ENCODE measurements at places on chromosomes 2 and 18.

GRCh38 chr2:28369358-28369757 lies 23.3 kb upstream of the FOSL2 start:
- no peak for DNase-seq

GRCh38 chr18:22856870-22857269 lies 76.3 kb upstream of the RBBP8 start:
- DNase-seq = no peak

GRCh38 chr2:176163672-176164056 lies 6.6 kb downstream of the HOXD3 start:
- DNase-seq = no peak

DNA sequence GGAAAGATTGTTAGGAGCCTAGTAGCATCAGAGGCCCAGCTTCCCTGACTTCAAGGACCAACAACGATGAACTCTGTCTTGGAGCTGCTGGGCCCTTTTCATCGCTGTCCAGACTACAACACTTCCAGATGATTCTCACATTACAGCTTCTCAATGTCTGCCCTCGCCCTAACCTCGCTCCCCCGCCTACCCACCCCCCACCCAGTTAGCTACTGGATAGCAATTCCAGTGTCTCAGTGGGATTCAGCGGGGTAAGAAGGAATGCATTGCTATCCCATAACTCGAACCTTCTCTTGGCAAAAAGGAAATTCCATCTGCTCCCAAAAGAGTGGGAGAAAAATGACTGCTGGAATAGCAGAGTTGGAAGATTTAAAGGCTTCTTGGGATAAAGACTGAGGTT lies 65.0 kb downstream of the RPL37A start:
- no peak for DNase-seq

- no peak for DNase-seq
Measured at GRCh38 chr2:9826208-9826607, 17.1 kb upstream of the TAF1B start.

DNA sequence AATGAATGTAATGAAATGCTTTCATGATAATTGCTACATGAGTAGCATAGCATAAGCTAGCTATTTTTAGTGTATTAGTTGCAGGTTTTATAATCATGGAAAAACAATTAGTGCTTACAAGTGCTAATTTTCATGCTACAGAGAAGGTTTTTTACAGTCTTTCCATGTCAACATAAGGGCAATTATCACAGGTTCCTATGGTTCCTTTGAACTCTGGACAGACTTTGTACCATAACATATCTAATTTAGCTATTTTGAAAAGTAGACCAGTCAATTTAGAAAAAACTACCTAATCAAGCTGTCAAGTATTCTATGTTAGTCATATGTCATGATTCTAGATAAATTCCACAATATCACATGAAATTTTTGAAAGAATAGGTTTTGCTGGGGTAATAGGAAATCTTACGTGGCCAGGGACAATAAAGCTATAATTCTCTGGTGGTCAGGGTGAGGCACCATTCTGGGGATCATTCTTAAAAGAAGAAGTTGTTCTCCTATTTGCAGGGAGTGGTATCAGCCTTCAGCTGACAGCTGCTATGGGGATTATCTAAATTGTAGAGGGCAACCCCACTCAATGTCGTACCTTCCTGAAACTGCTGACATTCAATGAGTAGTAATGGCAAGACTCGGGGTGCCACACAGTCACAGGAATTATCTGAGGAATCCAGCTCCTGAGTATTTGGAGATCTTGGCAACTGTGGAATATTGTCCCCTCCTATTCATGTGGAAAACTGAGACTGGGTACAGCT lies 724.0 kb upstream of the LINC00305 start:
- DNase-seq = no peak

GRCh38 chr18:64720781-64721464 lies 572.0 kb upstream of the LINC00305 start:
- no peak for DNase-seq

DNA sequence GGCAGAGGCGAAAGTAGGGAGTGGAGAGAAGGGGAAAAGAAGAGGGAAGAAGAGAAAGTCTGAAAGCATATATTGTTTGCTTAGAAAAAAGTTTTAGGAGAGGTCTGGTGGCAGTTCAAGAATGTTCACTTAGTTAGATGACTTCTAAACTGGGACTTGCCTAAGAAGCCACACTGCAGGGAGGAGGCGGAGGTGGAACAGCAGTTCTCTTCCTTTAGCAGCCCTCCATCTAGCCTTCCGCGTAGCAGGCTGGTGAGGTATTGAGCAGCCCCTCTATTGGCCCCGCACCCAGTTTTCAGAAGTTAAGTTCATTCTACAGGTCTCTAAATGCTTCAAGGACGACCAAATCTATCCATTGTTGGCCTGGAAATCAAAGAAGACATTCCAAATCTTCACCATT lies 31.9 kb upstream of the WIPF1 start:
- DNase-seq = no peak

DNA sequence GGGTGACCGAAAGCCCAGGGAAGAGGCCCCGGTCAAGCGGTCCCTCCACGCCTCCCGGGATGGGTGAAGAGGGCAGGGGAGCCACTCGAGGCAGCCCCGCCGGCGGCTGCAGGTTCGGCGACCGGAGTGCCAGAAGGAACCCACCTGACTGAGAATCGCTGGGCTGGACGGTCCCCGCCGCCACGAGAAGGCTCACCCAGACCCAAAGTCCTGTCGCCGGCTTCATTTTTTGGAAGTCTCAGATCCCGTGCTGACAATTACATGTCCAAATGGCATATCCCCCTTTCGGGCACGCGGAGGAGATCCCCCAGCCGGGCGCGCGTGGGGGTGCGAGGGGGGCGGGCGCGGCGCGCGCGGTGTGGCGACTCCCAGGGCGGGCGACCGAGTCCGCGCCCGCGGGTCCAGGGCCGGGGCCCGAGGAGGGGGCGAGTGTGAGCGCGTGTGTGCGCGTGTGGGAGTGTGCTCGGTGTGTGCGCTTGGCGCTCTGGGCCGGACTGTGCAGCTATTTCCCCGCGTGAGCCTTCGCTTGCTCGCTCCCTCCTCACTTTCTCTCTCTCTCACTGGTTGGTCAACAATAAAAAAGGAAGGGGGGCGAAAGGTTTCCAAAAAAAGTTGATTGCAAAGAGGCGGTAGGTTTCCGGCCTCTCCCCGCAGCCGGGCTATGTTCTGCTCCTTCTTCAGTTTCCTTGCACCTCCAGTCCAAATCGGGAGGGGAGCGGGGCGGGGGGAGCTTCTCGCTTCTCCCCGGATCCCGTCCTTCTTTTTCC lies at the start of gene ERBB4:
Gene ERBB4, minus strand, starts transcription at position 498 of the 767 bp plus-strand sequence. Its CDS starts 272 bp downstream, at position 226.
- DNase-seq = no peak

DNA sequence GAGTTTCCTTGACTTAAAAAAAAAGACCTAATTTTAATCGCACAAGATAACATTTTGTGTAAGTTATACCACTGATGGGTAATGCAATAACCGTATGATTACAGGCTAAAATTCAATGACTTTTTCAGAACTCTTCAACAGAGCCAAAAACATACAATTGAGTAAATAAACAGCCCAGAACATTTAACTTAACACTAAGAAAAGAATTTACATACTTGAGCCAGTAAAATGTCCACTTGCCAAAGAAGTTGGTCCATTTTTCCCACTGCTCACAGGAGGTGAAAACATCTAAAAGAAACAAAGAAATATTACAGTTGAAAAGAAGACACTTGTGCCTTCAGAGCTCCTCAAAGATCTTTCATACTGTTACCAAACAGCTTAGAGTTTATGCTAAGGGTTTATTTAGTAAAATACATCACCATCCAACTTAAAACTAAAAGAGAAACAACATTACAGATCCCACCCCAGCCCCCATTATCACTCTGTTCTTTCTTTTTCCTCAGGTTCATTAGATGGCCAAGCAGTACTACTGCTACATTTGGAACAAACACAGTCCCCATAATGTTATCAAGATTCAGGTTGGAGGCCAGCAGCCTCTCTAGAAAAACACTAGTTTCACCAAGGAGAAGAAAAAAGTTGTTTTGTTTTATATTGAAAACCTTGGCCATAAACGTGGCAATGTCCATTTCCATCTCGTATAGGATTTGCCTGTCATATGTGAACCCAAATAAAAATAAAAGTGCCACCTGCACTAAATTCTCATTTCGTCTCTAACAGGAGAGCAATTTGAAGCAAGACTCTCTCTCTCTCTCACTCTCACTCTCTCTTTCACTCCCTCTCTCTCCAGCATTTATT lies 2.7 kb downstream of the TCF4 start:
- no peak for DNase-seq

- DNase-seq = no peak
Measured at GRCh38 chr2:171991027-171991426, 8.7 kb upstream of the METAP1D start.

- no peak for DNase-seq
Measured at GRCh38 chr18:22625406-22625805, 207.7 kb upstream of the CTAGE1 start.

DNA sequence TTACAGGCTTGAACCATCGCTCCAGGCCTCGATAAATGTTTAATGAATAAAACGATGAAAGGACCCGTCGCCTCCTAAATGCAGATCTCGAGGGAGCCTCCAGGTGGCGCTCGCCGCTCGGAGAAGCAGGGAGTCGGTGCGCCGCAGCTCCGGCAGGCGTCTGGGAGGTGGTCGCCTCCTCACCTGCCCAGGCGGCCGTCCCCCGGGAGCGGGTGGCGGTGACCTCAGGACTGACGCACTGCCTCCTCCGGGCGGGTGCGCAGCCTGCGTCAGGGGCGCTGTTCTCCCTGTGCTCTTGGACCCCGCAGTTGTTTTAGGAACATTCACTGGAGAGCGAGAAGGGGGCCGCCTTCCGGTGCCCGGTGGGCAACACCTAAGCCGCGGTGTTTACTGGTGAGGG lies 38.6 kb upstream of the POLE4 start:
- DNase-seq = peak; percentile 27

DNA sequence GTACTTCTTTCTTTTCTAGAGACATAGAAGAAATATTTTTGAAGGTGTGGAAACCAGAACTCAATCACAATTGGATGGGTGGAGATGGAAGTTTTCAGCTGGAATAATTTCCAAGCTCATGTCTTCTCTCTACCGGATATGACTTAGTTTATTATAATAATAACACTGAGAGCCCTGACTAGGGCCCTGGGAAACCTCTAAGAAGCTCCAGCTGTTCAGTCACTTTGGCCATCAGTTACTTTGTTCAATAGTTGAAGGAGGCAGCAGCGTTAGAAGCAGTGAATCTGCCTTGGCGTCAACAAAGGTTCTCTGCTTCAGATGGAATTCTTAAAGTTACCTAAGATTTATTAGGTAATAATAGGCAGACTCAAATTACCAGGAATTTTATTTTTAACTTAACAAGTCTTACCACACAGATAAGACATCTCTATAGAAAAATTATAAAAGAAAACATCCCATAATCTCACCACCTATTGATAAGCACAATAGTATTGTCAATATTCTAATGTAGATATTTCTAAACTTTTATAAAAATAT lies 293.8 kb upstream of the CHAC2 start:
- DNase-seq = no peak

GRCh38 chr18:75658330-75658729 lies 230.8 kb upstream of the SMIM21 start:
- no peak for DNase-seq

- DNase-seq = no peak
Measured at GRCh38 chr2:128386066-128386465, 67.4 kb upstream of the HS6ST1 start.

- no peak for DNase-seq
Measured at GRCh38 chr2:241763551-241764274, 12.9 kb upstream of the GAL3ST2 start.

- DNase-seq = no peak
Measured at GRCh38 chr2:62459106-62459505, 46.9 kb downstream of the TMEM17 start.

DNA sequence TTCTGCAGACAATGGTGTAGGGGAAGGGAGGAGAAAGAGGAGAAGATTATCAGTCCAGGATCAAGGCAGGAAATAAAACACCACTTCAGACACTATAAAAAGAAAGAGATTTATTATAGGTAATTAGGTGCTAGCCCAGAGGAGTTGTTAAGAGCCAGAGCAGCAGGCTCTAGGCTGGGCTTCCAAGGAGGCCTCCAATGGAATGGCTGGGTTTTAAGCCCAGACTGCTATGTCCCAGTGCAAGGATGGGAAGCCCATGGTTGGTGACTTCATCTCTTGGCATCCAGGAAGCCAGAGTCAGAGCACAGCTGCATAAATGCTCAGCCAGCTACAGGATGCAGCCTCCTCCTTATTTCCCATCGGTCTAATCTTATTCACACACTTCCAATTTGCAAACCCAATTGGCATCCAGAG lies 95.6 kb downstream of the LAMA3 start:
- DNase-seq = peak; percentile 61

GRCh38 chr2:218368621-218369153 lies 12.0 kb downstream of the CATIP start:
- no peak for DNase-seq

DNA sequence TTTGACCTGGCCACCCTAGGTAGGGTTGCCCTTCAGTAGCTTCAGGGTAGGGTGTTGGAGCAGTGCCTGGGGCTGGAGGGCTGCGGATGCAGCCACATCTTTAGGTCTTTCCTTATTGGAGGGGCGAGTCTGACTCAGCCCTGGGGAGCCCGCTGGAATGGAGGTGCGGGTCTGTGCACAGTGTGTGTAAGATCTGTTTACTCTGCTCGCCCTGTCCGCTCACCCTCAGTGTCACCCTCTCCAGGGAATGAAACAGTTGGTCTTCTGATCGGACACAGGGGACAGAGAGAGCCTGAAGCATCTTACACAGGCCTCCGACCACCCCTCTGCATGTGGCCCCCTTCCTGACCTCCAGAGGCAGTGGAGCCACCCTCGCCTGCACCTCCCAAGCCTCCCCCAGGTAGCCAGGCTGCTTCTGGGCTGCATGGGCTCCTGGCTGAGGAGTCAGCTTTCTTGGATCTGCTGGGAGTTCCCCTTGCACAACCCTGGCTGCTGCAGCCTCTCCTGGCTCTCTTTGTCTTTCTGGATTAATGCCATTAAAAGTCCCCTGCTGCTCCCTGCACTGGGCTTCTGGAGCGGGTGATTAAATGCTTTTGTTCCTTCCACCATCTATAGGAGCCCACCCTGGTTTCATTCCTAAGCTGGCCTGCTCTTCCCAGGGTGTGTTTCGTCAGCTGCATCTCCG lies 82.6 kb downstream of the ASB1 start:
- DNase-seq = no peak

- no peak for DNase-seq
Measured at GRCh38 chr2:216473187-216473586, 25.5 kb upstream of the RPL37A start.

GRCh38 chr2:171902840-171903420 lies 8.9 kb upstream of the SLC25A12 start:
- DNase-seq = no peak

DNA sequence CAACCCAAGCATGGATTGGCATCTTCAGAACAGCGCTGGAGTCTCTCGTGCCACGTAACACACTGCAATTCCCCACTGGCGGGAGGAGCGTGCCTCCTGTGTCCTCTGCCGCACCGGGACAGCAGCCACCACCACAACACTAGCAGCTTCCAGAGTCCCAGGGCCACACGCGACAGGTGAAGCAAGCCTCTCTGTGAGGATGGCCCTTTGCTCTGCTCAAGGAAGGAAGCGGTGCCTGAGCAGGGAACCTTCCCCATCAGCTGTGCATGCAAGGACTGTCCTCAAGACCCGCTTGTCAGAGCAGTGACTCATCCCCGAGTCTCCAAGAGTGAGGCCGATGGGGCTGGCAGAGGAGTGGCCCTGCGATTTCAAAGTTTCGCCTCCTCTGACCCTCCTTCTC lies 44.0 kb downstream of the TTC32 start:
- DNase-seq = no peak

GRCh38 chr2:236553522-236553921 lies 16.1 kb upstream of the ACKR3 start:
- DNase-seq = no peak

- DNase-seq = no peak
Measured at GRCh38 chr18:48781988-48782363, 168.8 kb downstream of the SMAD7 start.

GRCh38 chr2:174608866-174609214 lies 11.2 kb upstream of the WIPF1 start:
- DNase-seq = no peak

All from fibroblast of skin of left quadriceps (primary cell).